ENCODE measurements at places on chromosomes 7 and 10.
A peak's percentile ranks its signal among the peaks of the same experiment; 100 is the strongest.

DNA sequence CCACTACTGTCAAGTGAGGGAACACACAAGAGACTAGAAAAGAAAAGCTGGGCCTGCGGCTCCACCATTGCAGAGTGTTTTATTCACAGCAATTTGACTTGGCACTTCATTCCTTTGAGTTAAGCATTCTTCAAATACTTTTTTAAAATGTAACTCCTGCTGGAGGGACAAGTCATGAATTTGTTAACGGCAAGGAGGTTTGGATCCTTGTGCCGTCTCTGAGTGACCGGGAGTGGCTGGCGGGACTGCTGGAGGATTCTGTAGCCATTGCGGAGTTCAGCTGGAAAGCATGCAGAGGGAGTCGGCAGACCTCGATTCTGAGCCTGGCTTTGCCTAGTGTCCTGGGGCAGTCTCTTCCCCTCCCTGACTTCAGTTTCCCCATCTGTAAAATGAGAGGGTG is 9.8 kb downstream of the HSPA12A start:
- DNase-seq = no peak

GRCh38 chr7:137790828-137791227 is 55.9 kb downstream of the DGKI start:
- no peak for DNase-seq

DNA sequence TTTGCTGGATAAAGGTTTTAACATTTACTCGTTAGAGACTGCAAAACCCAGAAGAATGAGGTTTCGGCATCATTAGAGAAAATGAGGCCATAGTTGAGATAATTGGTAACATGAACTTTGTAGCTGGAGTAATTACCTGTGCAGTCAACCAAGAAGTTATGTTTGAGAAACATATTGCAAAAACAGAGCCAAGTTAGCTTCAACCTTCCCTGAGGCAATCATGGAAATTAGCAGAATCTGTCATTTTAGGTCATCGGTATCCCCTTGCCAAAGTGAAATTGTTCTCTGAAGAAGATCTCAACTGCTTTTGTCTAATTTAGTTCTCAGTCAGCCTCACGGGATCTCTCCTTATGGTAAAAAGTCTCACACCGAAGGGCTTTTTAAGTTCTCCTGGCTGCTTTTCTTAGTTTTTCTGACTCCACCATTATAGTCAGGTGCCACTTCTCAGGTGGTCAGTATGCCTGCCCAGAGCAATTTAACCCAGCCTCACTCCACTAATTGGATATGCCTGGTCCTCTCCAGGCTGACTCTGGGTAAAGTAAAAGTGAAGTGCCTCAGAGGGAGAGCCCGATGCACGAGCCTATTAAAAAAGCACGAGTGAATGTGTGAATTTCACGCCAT is 52.5 kb downstream of the NRCAM start:
- no peak for DNase-seq

DNA sequence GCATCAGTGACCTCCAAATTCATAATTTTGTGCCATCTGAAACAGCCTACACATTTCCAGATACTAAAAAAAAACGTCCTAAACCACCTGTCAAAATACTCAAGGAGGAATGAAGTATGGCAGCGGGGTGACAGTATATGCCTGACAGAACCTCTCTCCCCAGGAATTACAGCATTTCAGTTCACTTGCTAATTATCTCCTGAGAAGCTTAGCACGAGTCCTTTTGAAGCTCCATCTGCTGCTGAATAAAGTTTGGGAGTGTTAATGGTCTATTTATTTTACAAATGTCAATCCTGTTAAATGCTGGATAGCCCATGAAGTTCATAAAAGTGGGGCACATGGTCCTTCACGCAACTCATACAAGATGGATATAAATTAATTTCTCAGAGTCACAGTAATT is 29.4 kb upstream of the ANLN start:
- no peak for DNase-seq

DNA sequence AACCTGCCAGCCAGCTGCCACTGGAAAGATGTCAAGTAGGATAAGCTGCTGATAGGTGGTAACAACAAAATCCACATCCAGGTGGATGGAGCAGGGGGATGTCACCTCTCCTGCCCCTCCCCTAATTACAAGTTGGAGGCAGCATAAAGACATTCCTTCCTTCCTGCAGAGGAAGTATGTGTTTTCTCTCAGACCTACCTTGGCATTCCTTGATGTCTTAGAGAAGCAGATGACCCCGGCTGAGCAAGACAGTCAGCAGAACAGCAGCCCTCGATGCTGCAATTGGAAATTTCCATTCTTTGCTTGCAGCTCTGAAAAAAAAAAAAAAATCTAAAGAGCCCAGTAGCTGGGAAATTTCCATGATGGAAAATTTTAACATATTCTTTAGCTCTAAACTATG is 137.5 kb upstream of the MKLN1 start:
- no peak for DNase-seq

DNA sequence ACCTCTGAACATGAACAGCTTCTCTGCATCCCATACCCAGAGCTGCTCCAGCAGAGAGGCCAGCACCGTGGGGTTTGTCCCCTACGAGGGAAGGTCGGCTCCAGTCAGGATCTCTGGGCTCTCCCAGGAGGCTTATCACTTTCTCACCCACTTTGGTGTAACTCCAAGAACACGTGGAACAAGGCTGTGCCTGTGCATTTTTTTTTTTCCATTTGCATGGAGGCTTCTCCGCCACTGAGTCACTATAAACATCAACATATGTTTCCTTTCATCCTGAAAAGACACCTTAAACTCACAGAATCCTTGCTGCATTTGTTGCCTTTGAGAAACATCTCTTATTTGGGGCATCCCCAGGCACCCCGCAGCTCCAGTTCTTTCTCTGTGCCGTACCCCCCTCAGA is 29.4 kb upstream of the ECHDC3 start:
- DNase-seq = no peak

DNA sequence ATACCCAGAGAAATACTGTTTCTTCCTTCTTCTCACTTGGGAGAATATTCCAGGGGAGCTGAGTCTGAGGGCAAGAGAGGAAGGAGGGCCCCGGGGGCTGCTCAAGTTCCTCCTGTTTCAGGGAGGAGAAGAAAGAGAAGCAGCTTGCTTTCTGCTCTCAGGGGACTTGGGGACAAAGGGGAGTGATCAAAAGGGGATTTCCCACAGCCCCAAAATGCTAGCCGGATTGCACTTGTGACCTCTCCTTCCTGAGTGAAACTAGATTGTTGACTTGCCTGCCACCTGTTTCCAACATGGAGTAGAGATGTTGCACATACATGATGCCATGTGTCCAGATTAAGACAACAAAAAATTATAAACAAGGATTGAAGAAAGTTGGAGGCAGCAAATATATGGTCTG is 28.7 kb upstream of the PDCD4 start:
- DNase-seq = no peak

DNA sequence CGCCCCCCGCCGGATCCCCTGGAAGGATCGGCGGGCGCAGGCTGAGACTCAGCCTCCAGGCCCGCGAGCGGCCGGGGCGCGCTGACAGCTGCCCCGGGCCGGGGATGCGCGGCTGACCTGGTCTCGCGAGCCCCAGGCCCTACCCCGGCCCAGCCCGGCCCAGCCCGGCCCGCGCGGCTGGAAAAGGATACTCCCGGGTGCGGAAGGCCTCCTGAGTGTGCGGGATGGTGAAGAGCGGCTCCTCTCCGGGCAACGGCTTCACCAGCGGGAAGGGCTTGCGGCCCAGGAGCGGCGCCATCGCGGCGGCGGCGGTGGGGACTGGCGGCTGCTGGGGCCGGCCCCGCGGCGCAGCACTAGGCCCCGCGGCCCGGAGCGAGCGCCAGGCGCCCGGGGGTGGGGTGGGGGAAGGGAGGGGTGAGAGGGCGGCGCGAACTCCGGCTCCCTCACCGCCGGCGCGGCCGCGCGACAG is 423 bp downstream of the BAZ1B start:
- no peak for DNase-seq

- DNase-seq = no peak
Observed at GRCh38 chr10:101839002-101839401, 4.6 kb downstream of the KCNIP2 start.

GRCh38 chr10:94085288-94085687 is 91.6 kb downstream of the PLCE1 start:
- no peak for DNase-seq

DNA sequence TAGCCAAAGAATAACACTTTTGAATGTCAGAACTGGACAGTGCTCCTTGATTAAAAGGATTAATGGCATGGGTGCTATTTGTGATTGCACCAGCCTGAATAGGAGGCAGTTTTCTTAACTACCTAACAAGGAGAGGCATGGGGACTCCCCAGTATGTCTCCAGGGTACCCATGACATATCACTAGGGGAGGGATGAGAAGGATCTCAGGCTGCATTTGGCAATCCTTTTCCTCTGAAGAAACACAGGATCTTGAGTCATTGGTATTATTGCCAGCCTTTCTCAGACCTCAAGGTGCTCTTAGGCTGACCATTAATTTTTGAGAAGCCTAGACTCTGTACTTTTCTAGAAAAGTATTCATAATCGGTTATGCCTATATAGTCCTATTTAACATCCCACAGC is 77.5 kb upstream of the NPVF start:
- no peak for DNase-seq

- DNase-seq = no peak
Observed at GRCh38 chr10:130515670-130516069, 379.5 kb downstream of the GLRX3 start.

DNA sequence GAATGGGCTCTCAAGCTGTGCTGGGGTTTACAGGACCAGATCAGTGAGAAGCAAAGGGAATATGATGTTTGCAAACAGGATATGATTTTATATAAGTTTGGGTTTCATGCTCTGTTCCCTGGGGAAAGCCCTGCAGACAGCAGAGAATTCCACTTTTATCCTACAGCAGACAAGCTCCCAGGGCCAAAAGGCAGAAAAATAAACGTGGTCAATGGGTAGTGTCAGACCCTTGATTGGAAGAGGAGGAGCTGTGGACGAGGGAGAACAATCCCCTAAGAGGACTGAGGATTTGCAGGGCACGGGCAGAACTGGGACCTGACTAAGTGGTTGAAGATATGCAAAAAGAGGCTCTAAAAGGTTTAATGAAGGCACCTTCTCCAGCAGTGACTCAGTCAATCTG is 275.3 kb downstream of the HDAC9 start:
- DNase-seq = no peak

DNA sequence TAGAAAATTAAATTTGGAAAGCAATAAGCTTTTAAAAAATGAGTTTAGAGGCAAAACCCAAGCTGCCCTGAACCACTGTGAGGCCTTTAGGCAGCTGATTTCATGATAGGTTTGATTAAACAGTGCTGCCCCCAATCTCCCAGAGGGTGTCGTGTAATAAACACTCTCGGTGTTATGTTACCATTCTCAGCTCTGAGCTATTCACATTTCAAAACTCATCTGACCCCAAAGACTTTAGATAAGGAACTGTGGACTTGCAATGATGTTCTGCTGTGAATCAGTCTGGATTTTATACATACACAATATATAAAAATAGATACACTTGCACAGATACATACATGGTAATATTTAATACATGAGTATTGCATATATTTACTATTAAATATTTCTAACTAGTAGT is 120.4 kb downstream of the MALRD1 start:
- DNase-seq = no peak

- DNase-seq = peak; percentile 42
Observed at GRCh38 chr10:74071157-74071556, 73.2 kb downstream of the VCL start.

DNA sequence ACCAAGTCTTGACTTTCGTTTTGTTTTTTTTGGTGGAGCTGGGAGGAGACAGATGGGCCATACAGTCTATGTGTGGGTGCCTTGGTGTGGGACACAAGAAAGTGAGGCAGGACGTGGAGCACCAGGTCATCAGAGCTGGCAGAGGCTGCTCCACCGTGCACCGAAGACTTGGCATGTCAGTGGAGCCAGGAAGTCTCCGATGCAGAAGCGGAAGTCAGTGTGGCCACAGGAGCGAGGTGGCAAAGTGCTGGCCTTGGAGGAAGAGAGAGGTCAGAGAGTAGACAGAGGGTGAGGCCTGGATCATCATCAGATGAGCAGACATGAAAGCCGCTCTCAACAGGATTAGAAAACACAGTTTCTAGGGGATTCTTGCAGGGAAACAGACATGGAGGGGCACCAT is 116.8 kb downstream of the MGMT start:
- DNase-seq = no peak

GRCh38 chr7:83849131-83849530 is 200.2 kb upstream of the SEMA3E start:
- DNase-seq = peak; percentile 46

- no peak for DNase-seq
Observed at GRCh38 chr7:114426824-114427223, 12.2 kb downstream of the FOXP2 start.

DNA sequence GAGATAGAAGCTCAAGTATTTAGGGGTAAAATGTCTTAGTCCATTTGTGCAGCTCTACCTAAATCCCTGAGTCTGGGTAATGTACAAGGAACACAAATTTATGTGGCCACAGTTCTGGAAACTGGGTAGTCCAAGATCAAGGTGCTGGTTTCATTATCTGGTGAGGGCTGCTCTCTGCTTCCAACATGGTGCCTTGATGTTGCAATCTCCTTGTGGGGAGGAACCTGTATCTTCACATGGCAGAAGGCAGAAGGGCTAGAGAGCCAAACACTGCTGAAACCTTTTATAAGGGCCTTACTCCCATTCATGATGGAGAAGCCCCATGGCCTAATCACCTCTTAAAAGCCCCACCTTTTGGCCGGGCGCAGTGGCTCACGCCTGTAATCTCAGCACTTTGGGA is 8.7 kb upstream of the BAZ1B start:
- no peak for DNase-seq

GRCh38 chr10:72759584-72759983 is 67.6 kb downstream of the MCU start:
- no peak for DNase-seq

DNA sequence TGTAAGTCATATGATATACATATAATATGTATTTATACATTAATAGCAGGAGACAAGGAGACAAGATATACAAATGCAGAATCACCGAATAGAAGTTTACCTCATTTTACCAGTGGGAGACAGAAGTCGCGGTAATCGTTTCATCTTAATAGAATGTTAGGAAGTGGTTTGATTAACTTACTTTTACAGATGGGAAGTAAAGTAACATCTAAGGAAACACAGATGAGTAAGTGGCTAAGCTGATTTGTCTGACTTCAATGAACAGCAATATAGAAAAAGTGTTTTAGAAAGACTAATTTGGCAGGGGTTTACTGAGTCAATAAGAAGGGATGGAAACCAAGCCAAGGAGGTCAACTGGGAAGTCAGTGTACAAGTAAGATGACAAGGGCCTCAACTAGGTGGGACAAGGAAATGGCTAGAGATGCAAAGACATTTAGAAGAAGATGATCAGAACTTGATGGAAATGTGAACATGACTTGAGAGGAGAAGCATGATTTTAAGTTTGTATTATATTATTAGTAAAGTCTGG is 36.2 kb upstream of the FAM133B start:
- no peak for DNase-seq

DNA sequence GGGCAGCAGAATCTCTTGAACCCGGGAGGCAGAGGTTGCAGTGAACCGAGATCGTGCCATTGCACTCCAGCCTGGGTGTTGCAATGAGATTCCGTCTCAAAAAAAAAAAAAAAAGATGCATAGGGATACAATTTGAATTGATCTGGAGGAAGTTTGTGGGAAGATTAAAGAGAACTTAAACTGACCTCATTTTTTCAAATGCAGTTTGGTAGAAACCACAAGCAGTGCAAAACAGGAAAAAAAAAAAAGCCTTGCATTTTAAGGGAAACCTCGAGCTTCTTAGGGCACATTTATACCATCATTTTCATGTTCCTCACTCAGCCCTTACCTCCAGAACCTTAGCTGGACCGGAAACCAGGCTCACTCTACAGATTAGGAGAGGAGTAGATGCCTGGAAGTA is 2.8 kb downstream of the KCTD7 start:
- no peak for DNase-seq
